ENCODE measurements at places on chromosomes 2 and 18.

DNA sequence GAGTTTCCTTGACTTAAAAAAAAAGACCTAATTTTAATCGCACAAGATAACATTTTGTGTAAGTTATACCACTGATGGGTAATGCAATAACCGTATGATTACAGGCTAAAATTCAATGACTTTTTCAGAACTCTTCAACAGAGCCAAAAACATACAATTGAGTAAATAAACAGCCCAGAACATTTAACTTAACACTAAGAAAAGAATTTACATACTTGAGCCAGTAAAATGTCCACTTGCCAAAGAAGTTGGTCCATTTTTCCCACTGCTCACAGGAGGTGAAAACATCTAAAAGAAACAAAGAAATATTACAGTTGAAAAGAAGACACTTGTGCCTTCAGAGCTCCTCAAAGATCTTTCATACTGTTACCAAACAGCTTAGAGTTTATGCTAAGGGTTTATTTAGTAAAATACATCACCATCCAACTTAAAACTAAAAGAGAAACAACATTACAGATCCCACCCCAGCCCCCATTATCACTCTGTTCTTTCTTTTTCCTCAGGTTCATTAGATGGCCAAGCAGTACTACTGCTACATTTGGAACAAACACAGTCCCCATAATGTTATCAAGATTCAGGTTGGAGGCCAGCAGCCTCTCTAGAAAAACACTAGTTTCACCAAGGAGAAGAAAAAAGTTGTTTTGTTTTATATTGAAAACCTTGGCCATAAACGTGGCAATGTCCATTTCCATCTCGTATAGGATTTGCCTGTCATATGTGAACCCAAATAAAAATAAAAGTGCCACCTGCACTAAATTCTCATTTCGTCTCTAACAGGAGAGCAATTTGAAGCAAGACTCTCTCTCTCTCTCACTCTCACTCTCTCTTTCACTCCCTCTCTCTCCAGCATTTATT, 2.7 kb downstream of the TCF4 start:
- DNase-seq = no peak

- no peak for DNase-seq
Observed at GRCh38 chr2:41495050-41495449, 552.8 kb upstream of the PKDCC start.

GRCh38 chr2:161223139-161223732, 63.0 kb downstream of the TANK start:
- DNase-seq = peak; percentile 25

GRCh38 chr2:200156166-200156835, 150.2 kb upstream of the SPATS2L start:
- DNase-seq = no peak

GRCh38 chr2:231197706-231198290, 633 bp upstream of the ARMC9 start:
- no peak for DNase-seq

DNA sequence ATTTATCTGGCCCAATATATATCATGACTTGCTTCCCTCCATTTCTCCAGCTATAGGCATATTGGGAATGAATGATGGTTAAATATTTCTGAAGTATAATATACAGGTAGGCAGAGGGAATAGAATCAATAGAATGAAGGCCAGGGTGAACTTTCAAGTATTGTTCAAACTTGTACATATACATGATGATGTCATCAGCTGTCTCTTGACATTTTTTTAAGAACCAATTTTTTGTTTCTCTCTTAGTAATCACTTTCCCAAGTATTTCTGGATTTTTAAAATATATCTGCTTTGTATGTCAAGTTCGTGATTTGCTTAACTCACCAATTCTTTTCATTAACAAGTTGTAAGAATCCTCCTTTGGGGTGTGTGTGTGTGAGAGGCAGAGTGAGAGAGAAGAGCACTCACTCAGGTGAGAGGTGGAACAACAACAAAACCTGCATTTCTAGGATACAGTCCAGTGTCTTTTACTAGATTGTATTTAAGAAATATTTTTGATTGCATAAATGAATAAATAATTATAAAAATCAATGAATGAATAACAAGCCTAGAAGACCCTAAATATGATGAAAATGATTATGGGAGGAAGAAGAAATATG, 1239.1 kb downstream of the LRP1B start:
- DNase-seq = no peak

DNA sequence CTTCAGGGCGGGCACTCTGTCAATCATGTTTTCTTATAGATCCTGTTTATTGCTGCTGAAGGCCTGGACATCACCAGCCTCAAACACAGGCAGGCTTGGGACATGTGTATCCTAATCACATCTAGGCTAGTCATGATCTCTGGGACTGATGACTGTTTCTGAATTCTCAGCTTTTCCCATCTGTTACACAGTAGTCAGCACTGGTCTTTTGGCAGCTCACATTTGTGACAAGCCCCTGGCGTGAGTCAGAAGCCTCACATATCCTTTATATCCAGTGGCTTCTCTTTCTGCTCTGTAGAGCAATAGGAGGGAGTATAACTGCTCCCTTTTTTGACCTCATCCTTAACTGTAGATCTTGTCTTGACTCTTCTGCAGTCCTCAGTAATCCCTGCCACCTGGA, 4.5 kb downstream of the SEMA4F start:
- no peak for DNase-seq

DNA sequence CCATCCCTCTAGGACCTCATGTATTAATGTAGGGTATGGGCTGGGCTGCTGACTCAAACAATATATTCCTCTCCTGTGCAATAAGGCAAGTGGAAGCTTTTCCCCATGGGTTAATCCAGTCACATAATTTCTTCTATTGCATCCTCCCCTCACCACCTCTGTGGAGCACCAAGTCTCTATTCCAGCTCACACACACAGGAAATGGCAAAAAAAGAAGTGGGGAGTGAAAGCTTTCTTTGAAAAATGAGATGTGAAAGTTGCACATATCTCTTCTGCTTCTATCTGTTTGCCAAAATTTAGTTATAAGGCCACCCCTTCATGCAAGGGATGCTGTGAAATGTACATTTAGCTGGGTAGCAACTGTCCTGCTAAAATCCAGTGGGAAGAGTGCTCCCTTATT, 121.3 kb downstream of the CDC42EP3 start:
- no peak for DNase-seq

DNA sequence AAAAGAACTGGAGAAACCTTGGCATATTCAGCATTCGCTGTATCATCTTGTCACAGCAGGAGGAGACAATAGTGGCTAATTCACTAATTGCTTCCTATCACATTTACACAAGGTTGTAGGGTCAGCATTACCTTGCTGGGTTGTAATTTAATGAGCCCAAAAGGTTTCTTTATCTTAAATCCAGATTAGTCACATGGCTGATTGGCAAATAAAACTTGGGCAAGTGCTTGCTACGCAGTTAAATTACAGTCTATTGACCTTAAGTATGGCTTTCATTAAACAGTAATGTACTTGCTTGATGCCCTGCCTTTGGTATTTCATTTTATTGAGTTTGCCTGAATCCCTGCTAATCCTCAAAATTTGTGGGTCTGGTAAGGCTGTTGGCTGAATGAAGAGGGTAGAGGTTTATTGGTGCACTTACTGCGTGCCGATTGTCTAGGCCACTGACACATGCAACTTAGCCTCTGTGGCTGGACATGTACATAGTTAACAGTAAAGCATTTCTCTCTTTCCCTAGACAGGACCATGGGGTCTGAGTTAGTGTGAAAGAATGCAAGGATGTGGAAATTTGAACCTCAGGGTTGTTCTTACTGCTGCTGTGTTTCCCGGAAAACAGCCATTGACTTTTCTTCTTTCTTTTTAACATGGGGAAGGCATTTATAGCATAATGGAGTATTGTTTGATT, 34.3 kb downstream of the FMNL2 start:
- DNase-seq = no peak

- no peak for DNase-seq
Observed at GRCh38 chr18:59013744-59014143, 125.9 kb upstream of the SEC11C start.

GRCh38 chr2:128284037-128284441, 34.6 kb downstream of the HS6ST1 start:
- no peak for DNase-seq

DNA sequence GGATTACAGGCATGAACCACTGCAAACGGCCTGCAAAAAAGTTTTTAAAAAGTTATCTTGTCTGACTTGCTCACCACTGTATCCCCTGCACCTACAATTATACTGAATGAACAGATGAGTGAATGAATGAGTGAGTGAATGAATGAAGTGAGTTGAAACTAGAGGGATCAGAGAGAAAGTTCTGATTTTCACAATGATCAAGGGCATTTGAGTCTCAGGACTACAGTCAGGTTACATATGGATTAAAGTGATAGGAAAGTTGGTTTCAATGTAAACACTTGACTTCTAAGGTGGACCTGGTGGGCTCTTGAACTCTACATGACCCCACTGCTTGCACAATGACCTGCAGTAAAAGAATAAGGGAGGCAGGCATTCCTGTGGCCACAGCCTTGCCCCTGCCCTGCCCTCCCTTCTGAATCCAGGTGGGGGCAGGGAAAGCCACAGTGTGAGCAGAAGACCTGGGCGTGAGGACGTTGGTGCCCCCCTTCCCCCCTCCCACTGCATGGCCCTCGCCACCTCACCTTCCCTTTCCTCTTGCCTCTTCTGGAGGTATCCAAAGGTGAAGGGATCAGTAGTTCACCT, 10.7 kb downstream of the C2orf80 start:
- DNase-seq = no peak

- peak; percentile 25 for DNase-seq
Observed at GRCh38 chr2:65727816-65728215, 295.4 kb upstream of the SPRED2 start.

- DNase-seq = no peak
Observed at GRCh38 chr2:27131429-27131828, 3.0 kb downstream of the PREB start.

DNA sequence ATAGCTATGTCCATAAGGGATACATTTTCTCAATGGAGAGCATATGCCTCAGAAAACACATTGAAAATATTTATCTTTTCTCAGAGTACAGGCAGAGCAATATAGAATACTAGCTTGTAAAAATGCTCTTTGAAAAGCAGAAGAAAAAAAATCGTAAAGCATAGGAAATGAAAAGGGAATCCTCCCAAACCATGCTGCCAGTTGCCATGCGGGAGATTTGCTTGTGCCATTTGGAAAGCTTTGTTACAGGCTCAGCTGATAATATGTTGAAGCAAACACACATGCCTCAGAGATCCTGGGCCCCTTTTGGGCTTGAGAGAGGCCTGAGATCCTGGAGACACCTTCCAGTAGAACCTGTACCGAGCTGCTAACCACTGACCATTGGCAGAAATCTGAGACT, 697.1 kb downstream of the BCL11A start:
- DNase-seq = no peak

DNA sequence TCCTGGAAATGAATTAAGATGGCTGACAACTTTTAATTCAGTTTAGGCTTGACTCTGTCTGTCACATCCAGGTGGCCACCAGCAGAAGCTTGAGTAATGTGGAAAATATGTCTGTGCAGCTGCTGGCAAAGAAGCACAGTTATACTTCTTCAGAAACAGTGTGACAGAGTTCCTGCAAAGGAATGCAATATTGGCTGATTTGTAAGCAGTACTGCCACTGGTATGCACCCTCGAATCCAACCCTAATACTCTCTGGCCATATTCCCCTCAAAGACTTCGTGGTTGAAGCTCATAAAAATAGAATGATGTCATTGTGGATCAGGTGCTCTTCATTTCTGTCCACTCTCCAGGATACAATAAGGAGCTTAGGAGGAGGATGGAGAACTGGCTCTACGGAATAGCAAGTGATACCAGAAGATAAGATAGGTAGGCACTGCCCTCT, 86.2 kb downstream of the METTL8 start:
- DNase-seq = no peak

DNA sequence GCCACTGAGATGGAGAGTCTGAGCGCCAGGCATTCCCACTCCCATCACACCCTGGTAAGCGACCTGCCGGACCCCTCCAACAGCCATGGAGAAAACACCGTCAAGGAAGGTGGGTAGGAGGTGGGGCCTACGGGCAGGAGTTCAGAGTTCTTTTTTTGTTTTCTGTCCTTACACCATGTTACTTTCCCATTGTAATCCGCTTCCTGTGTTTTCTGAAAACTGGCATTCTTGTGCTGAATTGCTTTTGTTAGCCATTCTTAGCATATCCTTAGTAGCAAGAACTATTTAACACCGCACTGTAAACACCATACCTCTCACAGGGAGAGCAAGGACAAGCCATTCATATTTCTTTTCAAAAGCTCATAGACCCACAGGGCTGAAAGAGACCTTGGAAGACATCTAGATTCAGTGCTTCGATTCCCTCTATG, 46.2 kb downstream of the UNC80 start:
- DNase-seq = no peak

Data from inflammatory macrophage (primary cell).